ENCODE measurements at places on chromosomes 1 and 21.

GRCh38 chr1:222068937-222069336 is 327.0 kb upstream of the DUSP10 start:
- H3K4me3 ChIP-seq: no peak overlapping the region
- H3K27me3 ChIP-seq: no peaks in the 10 kb centered on the region
- no peaks in the 10 kb centered on the region for H3K4me1 ChIP-seq
- H3K27ac ChIP-seq: no peak overlapping the region

DNA sequence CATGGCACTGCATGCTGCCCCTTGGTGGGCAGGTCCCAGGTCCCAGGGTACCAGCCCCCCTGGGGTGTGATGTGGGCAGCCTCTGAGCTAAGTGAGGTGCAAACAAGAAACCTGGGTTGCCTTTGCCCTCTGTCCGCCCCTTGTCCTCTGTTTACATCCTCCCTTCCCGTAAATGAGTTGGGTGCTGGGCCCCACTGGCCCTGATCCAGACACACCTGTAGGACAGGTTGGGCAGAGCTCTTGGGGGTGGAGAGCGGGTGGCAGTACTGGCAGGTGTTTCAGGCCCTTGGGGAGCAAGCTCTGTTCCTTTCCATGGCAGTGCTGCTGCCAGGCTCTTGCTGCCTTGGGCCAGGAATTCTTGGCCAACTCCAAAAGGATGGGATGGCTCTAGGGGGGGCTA is 35.8 kb downstream of the ELF3 start:
- no peaks in the 10 kb centered on the region for H3K4me1 ChIP-seq
- H3K27me3 ChIP-seq: peaks cover 4% of the 10 kb centered on the region
- no peak overlapping the region for H3K4me3 ChIP-seq
- no peaks in the 10 kb centered on the region for H3K36me3 ChIP-seq
- H3K27ac ChIP-seq: no peak overlapping the region

GRCh38 chr1:62796221-62796620 is 12.3 kb downstream of the ATG4C start:
- peaks cover 5% of the 10 kb centered on the region for H3K36me3 ChIP-seq
- peaks cover 33% of the 10 kb centered on the region for H3K4me1 ChIP-seq
- no peak for DNase-seq
- no peak overlapping the region for H3K27ac ChIP-seq
- H3K4me3 ChIP-seq: no peak overlapping the region

- DNase-seq: no peak
- H3K27me3 ChIP-seq: peaks cover 2% of the 10 kb centered on the region
- H3K36me3 ChIP-seq: no peaks in the 10 kb centered on the region
- H3K4me1 ChIP-seq: no peaks in the 10 kb centered on the region
- H3K4me3 ChIP-seq: no peak overlapping the region
- no peak overlapping the region for H3K27ac ChIP-seq
These were observed 743.1 kb upstream of the ADGRL4 start for GRCh38 chr1:79749607-79750006.

DNA sequence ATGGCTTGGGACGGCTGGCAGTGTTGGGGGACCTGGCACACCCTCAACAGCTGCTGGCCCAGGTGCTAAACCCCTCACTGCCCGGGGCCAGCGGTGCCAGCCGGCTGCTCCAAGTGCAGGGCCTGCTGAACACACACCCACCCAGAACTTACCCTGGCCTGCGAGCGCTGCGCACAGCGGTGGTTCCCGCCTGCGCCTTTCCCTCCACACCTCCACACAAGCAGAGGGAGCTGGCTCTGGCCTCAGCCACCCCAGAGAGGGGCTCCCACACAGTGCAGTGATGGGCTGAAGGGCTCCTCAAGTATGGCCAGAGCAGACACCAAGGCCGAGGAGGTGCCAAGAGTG is 67.9 kb downstream of the FMO4 start:
- H3K4me3 ChIP-seq: no peak overlapping the region
- no peak overlapping the region for H3K27ac ChIP-seq
- H3K27me3 ChIP-seq: peaks cover 2% of the 10 kb centered on the region
- H3K36me3 ChIP-seq: no peaks in the 10 kb centered on the region

GRCh38 chr1:55010887-55011217 is 12.1 kb downstream of the BSND start:
- H3K4me1 ChIP-seq: no peaks in the 10 kb centered on the region
- H3K4me3 ChIP-seq: no peak overlapping the region
- DNase-seq: peak; percentile 22

GRCh38 chr1:58293388-58293787 is 253.1 kb downstream of the OMA1 start:
- no peak overlapping the region for H3K27ac ChIP-seq
- H3K4me1 ChIP-seq: no peaks in the 10 kb centered on the region
- no peaks in the 10 kb centered on the region for H3K36me3 ChIP-seq
- DNase-seq: no peak
- H3K4me3 ChIP-seq: no peak overlapping the region

DNA sequence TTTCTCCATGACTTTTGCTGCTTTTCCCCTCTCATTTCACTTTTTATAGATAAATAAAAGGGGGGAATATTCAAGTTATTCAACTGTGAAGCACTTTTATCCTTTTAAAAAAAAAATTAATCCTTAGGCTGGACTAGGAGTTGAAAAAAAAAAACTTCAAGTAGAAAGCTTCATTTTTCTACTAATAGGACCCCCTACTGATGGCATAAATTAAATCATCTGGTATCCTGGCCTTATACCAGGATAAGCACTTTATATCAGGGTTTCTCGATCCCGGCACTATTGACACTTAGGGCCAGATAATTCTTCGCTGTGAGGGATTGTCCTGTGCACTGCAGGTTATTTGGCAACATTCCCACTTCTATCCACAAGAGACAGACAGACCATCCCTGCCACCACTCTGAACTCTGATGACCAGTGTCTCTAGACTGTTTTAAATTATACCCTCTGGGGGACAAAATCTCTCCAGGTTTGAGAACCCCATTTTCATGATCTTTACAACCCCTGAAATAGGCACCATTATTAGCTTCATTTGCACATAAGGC is 17.6 kb downstream of the USP33 start:
- no peak for DNase-seq
- H3K36me3 ChIP-seq: peaks cover 18% of the 10 kb centered on the region
- no peak overlapping the region for H3K4me3 ChIP-seq
- H3K4me1 ChIP-seq: peaks cover 31% of the 10 kb centered on the region

GRCh38 chr1:111271464-111271801 is 19.2 kb upstream of the CHIA start:
- H3K27me3 ChIP-seq: peaks cover 15% of the 10 kb centered on the region
- no peak overlapping the region for H3K27ac ChIP-seq

DNA sequence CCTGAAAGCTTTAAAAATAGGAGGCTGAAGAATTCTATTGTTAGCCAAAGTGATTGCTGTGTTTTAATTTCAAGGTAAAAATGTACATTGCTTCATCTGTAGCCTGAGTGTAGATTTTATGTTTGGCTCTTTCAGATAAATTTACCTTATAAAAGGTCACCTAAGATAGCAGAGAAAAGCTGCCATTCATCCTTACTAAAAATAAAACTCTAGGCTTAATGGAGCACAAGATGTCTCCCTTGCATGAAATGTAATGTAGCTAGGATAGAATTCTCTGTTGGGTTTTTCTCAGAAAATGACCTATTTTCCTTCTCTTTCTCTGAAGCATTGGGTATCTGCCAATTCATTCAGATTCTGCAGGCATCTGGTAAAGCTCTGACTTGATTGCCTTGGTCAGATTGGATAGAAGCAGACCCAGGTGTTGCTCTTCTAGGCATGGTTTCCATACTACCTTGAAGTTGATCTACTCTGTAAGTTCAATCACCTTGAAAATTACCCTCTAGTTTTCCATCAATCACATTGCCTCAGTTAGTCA is 176.6 kb upstream of the GORAB start:
- no peak overlapping the region for H3K4me3 ChIP-seq
- H3K27me3 ChIP-seq: no peaks in the 10 kb centered on the region
- H3K4me1 ChIP-seq: no peaks in the 10 kb centered on the region
- DNase-seq: no peak

GRCh38 chr1:236063919-236064673 is 794 bp downstream of the NID1 start:
- no peaks in the 10 kb centered on the region for H3K36me3 ChIP-seq
- no peak overlapping the region for H3K27ac ChIP-seq
- H3K27me3 ChIP-seq: peaks cover 23% of the 10 kb centered on the region
- peaks cover 19% of the 10 kb centered on the region for H3K4me1 ChIP-seq

DNA sequence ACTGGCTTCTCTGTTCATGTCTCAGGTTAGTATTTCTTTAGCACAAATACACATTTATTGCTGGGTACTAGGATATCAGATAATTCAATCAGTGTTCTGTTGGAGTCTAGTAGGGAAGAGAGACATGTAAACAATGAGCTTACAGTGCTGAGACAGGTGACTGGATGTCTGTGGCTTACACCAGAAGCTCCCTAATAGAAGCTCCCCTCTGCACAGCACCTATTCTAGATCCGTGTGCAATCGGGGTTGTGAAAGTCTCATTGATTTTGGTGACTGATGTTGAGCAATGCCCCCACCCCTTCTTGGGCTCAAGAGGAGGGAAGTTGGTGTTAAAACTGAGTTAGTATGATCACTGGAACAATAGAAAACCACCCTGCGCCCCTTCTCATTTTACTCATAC is 279.2 kb downstream of the RPS6KC1 start:
- H3K27me3 ChIP-seq: peaks cover 2% of the 10 kb centered on the region
- DNase-seq: no peak
- peaks cover 14% of the 10 kb centered on the region for H3K4me1 ChIP-seq
- H3K4me3 ChIP-seq: no peak overlapping the region

GRCh38 chr1:228507961-228508652 is 20.9 kb downstream of the RNF187 start:
- H3K36me3 ChIP-seq: peaks cover 5% of the 10 kb centered on the region
- peaks cover 2% of the 10 kb centered on the region for H3K27me3 ChIP-seq
- no peaks in the 10 kb centered on the region for H3K4me1 ChIP-seq
- H3K4me3 ChIP-seq: no peak overlapping the region
- no peak overlapping the region for H3K27ac ChIP-seq
- DNase-seq: no peak
